HFF-Myc (cell line): ENCODE measurements at places on chromosomes 3 and 15.

GRCh38 chr3:88671573-88671972 is 435.8 kb upstream of the EPHA3 start:
- DNase-seq, result no peak

GRCh38 chr3:99965077-99965476 is 147.4 kb downstream of the CMSS1 start:
- no peak for DNase-seq

DNA sequence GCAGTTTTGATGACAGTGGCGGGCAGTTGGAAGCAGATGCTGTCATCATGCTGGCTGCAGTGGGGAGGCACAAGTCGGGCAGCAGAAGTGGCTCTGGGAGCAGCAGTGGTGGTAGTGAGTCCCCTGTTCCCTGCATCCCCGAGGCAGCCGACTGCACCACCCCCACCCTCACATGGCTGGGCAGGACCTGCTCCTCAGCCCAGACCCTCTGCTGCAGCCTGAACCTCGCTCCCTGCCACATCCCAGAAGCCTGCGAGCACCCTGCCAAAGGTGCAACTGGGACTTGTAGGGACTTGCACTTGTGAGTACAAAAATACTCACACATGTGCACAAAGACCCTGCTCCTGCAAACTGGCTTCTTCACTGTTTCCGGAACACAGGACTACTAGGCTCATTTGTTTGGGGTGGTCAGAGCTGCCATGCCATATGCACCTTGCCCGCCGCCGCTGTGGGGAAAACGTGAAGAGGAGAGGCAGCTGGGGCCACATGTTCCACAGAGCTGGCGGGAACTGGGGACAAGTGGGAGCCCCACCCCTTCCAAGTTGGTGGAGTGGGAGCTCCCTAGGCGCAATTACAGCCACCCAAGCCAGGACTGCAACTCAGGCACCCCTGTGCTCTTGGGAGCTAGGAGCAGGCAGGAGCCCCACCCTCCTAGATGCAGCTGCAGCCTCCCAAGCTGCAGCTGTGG is 2.2 kb downstream of the JMJD7 start:
- DNase-seq, result no peak

GRCh38 chr15:64251121-64251520 is 88.3 kb upstream of the PPIB start:
- no peak for DNase-seq

DNA sequence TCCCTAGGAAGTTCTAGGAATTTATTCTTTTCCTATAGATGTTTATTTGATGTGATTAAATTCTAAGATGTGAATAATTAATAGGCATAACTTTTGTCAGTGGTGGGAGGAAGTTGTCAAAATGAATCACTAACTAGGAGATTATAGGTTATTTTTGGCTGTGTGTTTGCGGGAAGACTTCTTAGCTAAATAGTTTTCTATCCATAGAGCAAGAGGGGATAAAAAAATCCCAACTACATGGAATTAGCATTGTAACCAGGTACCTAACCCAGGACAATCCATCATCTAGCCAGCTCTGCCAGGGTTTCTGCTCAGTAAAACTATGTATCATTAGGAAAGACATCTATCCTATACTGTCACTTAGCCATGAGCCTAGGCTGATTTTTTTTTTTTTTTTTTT is 23.9 kb downstream of the SLC30A4 start:
- no peak for DNase-seq

- no peak for DNase-seq
These were observed 44.8 kb downstream of the DMXL2 start for GRCh38 chr15:51577636-51578304.

DNA sequence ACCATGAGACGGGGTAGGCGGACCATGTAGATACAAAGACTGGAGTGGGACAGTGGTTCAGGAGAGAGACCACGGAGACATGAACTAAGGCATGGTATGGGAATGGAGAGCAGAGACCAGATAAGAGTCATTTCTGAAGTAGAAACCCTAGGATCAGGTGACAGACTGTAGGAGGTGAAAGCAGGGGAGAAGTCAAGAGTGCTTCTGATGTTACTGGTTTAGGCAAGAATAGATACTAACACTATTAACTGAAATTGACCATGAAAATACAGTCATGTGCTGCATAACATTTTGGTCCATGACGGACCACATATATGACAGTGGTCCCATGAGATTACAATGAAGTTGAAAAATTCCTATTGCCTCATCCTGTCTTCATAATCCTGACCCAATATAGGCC is 41.7 kb downstream of the RASGRP1 start:
- DNase-seq, result no peak

- DNase-seq, result no peak
These were observed 2.0 kb downstream of the NDUFB5 start for GRCh38 chr3:179606534-179607085.

DNA sequence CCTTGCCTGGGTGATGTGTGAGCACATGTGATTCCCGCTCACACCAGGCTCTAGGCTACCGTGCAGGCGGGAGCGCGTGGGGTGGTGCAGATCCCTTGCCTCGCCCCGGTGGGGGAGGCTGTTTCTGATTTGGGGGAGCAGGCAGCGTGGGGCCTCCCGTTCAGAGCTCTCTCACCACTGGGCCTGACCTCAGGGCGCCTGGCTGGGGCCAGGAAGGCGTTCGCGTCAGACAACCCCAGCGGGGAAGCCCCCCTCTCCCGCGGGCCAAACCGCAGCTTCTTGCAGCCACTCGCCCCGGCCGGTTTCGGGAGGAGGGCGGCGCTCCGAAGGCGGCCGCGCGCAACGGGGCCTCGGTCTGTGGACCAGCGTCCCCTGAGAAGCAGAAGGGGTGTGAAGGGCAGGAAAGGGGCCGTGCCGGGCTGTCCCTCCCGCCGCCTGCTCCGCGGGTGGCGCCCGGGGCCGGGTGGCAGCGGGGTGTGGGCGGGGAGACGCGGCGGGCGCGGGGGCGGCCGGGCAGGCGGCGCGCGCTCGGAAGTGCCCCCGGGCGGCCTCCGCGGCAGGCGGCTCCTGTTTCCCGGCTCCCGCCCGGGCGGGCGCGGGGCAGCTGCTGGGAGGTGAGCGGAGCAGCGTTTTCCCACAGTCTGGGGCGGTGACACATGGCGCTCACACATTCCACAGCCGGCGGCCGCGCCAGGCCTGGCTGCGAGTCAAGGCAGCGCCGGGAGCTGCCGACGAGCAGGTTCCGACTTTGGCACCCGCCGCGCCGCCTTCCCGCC is 65.1 kb upstream of the HES1 start:
- no peak for DNase-seq

GRCh38 chr3:139267300-139268246 is 76.2 kb upstream of the MRPS22 start:
- DNase-seq, result no peak

- no peak for DNase-seq
These were observed 36.7 kb upstream of the CP start for GRCh38 chr3:149258298-149258697.

- peak; percentile 2 for DNase-seq
These were observed 906.0 kb upstream of the ALCAM start for GRCh38 chr3:104460477-104461406.

DNA sequence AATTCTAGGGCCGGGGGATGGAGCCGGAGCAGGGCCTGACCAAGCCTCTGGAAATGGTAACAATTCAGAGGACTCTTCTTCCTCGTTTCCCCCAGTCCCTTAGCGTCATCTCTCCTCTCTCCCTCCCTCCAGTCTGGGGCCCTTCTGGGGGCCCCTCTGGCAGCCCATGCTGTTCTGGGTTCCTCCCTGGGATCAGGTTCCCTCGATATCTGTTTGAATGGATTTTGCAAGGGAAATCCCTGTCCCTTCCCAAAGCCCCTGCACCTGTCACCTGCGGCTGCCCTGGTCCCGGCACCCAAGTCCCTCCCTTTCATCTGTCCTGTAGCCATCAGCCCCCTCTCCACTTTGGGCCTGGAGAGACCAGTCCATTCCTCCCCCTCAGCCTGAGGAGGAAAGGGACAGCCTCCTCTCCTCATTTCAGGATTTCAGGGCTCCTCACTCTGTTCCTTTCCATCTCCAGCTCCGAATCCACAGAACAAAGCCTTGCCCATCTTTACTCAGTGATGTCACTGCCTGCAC is 1.7 kb upstream of the PLCB2 start:
- no peak for DNase-seq

- no peak for DNase-seq
These were observed 122.2 kb upstream of the TP63 start for GRCh38 chr3:189508784-189509501.

- no peak for DNase-seq
These were observed 22.1 kb downstream of the LOXL1 start for GRCh38 chr15:73948396-73948795.

- no peak for DNase-seq
These were observed 342.6 kb upstream of the TPRG1 start for GRCh38 chr3:188829130-188829529.

DNA sequence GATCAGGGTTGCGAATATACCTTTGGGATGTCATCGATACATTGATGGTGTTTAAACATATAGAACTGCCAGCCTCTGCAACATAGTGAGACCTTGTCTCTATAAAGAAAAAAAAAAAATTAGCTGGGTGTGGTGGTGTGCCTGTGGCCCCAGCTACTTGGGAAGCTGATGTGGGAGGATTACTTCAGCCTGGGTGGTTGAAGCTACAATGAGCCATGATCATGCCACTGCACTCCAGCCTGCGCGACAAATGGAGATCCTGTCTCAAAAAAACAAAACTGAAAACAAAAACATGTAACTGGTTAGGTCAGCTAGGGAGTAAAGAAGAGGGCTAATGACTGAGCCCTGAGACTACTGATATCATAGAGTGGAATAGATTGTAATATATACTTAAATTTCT is 30.7 kb upstream of the MGA start:
- no peak for DNase-seq

- no peak for DNase-seq
These were observed 13.1 kb downstream of the PCCB start for GRCh38 chr3:136263251-136263650.

DNA sequence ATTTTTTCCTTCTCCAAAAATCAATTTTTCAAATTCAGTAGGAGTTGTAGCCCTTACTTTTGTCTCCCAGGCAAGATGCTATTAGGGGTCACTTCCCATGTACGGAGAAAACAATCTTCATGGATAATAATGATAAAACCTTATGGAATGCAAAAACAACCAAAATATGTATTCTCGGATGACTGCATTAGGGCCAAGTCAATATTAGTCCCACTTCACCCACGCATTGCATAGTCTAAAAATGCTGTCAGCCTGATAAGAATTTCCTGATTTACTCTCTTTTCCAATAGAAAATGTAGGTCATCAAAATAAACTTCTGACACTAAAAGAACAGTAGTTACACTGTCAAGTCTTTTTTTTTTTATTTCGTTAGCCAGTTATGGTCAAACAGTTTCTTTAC is 2.7 kb downstream of the VGLL3 start:
- DNase-seq, result no peak

GRCh38 chr3:11706604-11707003 is 62.9 kb upstream of the VGLL4 start:
- DNase-seq, result no peak

GRCh38 chr15:48803877-48804276 is 7.0 kb downstream of the CEP152 start:
- no peak for DNase-seq

DNA sequence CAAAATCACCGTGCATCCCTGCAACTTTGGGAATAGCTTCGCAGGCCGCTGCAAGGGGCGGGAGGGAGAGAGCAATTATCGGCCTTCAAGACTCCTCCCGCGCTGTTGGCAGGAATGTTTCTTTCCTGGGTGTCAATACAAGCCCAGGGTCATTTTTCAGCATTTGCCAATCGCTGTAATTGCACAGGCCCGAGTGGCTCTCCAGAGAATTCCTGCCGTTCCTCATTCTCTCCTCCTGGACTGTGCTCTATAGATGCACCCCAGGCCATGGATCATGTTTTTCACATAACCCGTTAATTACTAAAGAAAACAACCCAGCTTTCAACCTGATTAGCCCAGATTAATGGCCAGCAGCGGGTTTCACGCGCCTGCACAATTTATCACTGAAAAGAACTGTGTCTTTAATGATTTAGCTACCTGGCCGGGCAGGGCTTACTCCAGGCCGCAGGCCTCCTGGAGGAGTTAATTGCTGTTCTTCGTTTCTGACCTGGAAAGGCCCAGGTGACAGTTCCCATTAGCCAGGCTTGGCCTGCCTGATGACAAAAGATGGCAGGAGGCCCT is 144.3 kb downstream of the OPA1 start:
- no peak for DNase-seq

GRCh38 chr15:33279613-33280205 is 31.1 kb upstream of the RYR3 start:
- peak; percentile 16 for DNase-seq

- DNase-seq, result no peak
These were observed 225.6 kb upstream of the LMCD1 start for GRCh38 chr3:8276056-8276455.
